ENCODE measurements at places on chromosomes 11 and 22.
A peak's percentile ranks its signal among the peaks of the same experiment; 100 is the strongest.

DNA sequence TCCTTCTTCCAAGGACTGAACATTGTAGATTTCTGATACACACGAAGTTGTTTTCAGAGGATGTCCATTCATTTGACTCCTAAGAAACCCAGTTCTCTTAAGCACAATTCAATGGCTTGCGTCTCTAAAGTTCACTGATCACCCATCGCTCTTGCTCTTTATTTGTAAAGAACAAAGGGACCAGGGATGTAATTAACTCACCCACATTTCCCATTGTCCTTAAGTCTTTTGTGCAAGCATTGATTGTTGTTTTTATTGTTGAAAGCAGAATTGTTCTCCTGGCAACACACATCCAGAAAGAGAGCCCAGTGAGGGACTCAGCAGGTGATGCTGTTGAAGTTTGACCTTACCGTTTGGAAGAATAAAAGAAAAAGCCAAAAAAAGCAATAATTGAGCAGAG, 59.2 kb downstream of the SPON1 start:
- no peak overlapping the region for H3K27ac ChIP-seq
- no peaks in the 10 kb centered on the region for H3K27me3 ChIP-seq
- no peak for DNase-seq
- H3K4me3 ChIP-seq: no peak overlapping the region
- H3K4me1 ChIP-seq: no peaks in the 10 kb centered on the region

DNA sequence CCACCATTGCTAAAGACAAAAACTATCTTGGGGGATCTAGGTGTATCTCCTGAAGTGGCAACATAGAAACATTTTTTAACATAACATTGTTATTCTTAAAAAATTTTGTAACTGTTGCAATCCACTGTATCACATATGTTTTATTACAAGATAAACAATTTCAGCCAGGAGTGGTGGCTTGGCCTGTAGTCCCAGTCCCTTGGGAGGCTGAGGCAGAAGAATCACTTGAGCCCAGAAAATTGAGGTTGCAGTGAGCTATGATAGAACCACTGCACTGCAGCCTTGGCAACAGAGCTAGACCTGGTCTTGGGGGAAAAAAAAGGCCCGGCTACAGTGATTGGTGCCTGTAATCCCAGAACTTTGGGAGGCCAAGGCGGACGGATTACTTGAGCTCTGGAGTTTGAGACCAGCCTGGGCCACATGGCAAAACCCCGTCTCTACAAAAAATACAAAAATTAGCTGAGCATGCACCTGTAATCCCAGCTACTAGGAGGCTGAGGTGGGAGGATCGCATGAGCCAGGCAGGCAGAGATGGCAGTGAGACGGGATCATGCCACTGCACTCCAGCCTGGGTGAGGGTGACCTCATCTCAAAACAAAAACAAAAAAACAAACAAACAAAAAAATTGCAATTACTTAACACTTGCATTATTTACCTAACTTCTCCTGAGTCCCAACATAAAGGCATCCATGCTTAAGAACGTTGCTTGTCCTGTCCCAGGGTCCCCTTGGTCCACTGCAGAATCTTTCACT, 1.5 kb upstream of the DEPDC5 start:
- no peaks in the 10 kb centered on the region for H3K36me3 ChIP-seq
- no peak for DNase-seq
- H3K4me3 ChIP-seq: no peak overlapping the region
- H3K27me3 ChIP-seq: no peaks in the 10 kb centered on the region

DNA sequence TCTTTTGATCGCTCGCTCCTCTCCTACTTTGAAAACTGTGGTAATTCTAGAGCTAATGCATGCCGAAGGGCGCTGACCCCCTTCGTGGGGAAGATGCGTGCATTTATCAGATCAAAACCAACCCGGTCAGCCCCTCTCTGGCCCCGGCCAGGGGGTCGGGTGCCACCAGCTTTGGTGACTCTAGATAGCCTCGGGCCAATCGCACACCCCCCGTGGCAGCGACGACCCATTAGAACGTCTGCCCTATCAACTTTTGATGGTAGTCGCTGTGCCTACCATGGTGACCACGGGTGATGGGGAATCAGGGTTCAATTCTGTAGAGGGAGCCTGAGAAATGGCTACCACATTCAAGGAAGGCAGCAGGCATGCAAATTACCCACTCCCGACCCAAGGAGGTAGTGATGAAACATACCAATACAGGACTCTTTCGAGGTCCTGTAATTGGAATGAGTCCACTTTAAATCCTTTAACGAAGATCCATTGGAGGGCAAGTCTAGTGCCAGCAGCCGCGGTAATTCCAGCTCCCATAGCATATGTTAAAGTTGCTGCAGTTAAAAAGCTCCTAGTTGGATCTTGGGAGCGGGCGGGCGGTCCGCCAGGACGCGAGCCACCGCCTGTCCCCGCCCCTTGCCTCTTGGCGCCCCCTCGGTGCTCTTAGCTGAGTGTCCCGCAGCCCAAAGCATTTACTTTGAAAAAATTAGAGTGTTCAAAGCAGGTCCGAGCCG, 3898.2 kb upstream of the OR11H1 start:
- no peaks in the 10 kb centered on the region for H3K27me3 ChIP-seq
- no peaks in the 10 kb centered on the region for H3K4me1 ChIP-seq
- DNase-seq: no peak
- H3K27ac ChIP-seq: no peak overlapping the region

DNA sequence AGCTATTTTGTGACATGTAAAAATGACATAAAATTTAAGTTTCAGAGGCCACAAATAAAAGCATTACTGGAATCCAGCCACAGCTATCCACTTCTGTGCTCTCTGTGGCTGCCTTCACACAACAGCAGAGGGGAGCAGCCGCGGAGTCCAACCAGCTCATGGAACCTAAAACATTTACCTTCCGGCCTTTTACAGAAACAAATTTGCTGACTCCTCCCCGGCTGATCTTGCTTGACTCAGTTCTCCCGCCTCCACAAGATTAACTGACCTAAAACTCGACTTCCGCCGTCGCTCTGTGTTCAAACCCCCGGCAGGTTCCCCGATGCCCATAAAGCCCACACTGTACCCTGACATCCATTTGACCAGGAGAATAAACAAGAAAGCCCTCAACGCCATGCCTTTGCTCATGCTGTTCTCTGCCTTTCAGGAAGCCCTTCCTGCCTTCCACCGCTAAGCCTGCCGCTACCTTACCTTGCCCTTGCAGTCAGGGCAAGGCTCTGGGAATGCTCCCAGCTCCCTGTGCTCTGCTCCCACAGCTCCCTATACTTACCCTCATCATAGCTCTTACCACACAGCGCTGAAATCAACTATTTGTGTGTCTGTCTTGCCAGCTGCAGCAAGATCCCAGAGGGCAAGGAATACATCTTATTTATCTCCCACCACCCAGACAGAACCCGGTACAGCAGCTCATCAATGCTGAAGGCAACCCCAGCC, 35.4 kb downstream of the MICAL3 start:
- H3K4me3 ChIP-seq: no peak overlapping the region
- DNase-seq: no peak
- H3K27ac ChIP-seq: no peak overlapping the region
- no peaks in the 10 kb centered on the region for H3K36me3 ChIP-seq

- H3K27ac ChIP-seq: no peak overlapping the region
- DNase-seq: no peak
- H3K4me1 ChIP-seq: no peaks in the 10 kb centered on the region
These were observed 202.1 kb upstream of the ARHGAP42 start for GRCh38 chr11:100484948-100485347.

GRCh38 chr11:74112877-74113276, 57.9 kb downstream of the C2CD3 start:
- H3K4me1 ChIP-seq: no peaks in the 10 kb centered on the region
- H3K27ac ChIP-seq: no peak overlapping the region
- no peak for DNase-seq
- H3K4me3 ChIP-seq: no peak overlapping the region

GRCh38 chr22:41568811-41569210, 8.0 kb downstream of the CSDC2 start:
- no peaks in the 10 kb centered on the region for H3K27me3 ChIP-seq
- DNase-seq: no peak
- H3K27ac ChIP-seq: no peak overlapping the region

DNA sequence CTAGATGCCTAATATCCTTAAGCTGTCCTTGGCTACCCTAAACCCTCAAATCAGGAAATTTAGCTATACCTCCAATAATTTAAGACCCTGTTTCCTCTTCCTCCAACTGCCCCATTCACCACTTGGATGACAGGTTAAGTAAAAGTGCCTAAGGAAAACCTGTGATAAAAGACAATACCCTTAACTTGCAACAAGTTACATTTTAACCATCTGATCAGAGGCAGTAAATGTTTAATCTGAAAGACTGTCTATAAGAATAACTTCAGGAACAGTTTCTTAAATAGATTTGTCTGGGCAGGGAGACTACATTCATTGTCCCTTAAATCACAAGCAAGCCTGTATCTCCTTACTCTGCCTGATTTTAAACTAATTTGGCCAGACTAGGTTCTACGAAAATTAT, 129.1 kb downstream of the APOL5 start:
- H3K36me3 ChIP-seq: no peaks in the 10 kb centered on the region
- no peaks in the 10 kb centered on the region for H3K4me1 ChIP-seq
- DNase-seq: no peak
- H3K4me3 ChIP-seq: no peak overlapping the region
- H3K27me3 ChIP-seq: no peaks in the 10 kb centered on the region
- no peak overlapping the region for H3K27ac ChIP-seq

- H3K36me3 ChIP-seq: no peaks in the 10 kb centered on the region
- DNase-seq: peak; percentile 6
- peak within 1 kb of the TSS; percentile 35 for H3K4me3 ChIP-seq
- H3K27me3 ChIP-seq: no peaks in the 10 kb centered on the region
- H3K4me1 ChIP-seq: no peaks in the 10 kb centered on the region
These were observed at the start of gene CNTN5 for GRCh38 chr11:99020352-99021225. CNTN5 (plus strand) TSS chr11:99020949.

DNA sequence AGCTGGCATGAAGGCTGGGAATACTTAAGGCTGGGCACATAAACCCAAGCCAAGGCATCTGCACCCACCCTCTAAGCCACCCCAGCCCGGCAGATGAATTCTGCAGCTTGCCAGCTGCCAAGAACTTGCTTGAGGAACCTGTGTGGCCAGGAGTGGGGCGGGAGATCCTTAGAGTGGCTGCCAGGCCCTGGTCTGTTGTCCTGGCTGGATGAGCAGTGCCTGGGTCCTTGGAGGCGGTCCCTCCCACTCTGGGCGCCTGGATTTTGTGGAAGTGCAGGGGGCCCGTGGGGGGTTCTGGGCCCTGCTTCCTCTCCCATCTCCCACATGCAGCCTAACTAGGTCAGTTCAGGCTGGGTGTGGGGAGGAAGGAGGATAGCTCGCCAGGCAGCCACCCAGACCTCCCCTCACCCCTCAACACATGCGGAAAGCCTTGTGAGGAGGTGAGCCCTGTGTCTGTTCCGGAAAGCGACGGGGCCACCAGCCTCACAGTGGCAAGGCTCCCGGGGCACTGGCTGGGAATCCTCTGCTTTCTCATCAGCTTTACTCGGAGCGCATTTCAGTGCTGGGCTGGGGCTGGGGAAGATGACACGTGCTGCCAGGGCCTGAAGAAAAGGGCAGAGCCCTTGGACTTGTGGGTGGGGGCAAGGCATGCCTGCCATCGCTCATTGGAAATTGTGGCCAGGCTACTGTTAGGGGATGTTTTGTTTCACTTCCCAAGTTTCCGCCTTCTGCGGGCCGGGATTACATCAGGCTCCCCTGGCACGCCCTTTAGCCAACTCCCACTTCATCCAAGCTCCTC, 8.4 kb downstream of the DAGLA start:
- peak overlapping the region; percentile 2 for H3K27ac ChIP-seq
- H3K4me3 ChIP-seq: no peak overlapping the region
- DNase-seq: peak; percentile 41

- no peaks in the 10 kb centered on the region for H3K27me3 ChIP-seq
- no peak for DNase-seq
- H3K36me3 ChIP-seq: no peaks in the 10 kb centered on the region
These were observed 216.2 kb upstream of the ARHGAP20 start for GRCh38 chr11:110928391-110928790.

- DNase-seq: no peak
- H3K27me3 ChIP-seq: no peaks in the 10 kb centered on the region
- no peak overlapping the region for H3K4me3 ChIP-seq
- H3K36me3 ChIP-seq: no peaks in the 10 kb centered on the region
- no peaks in the 10 kb centered on the region for H3K4me1 ChIP-seq
These were observed 47.6 kb upstream of the OLFML1 start for GRCh38 chr11:7437696-7438095.

- H3K27ac ChIP-seq: no peak overlapping the region
- no peaks in the 10 kb centered on the region for H3K4me1 ChIP-seq
- no peak overlapping the region for H3K4me3 ChIP-seq
- no peaks in the 10 kb centered on the region for H3K27me3 ChIP-seq
These were observed 870.2 kb downstream of the BRD1 start for GRCh38 chr22:48957311-48957986.

GRCh38 chr11:75196426-75196825, 44.1 kb upstream of the TPBGL start:
- H3K27ac ChIP-seq: peak overlapping the region; percentile 29
- no peak overlapping the region for H3K4me3 ChIP-seq
- H3K4me1 ChIP-seq: peaks cover 11% of the 10 kb centered on the region
- no peaks in the 10 kb centered on the region for H3K36me3 ChIP-seq

DNA sequence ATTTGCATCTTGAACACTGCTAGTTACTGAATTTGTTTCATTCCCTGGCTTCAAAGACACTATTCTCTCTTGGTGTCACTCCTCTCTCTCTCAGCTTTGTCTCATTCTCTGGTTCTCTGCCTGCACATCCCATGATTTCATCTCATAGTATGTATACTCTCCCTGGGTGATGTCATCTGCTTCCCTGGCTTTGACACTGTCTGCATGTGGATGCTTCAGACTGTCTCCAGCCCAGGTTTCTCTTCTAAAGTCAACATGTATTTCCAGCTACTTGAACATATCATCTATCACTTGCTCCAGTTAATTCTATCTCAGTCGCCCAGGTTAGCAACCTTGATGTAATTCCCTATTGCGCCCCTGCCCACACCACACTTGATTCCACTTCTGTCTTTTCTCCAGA, 9.3 kb upstream of the ACAT1 start:
- no peak overlapping the region for H3K4me3 ChIP-seq
- no peaks in the 10 kb centered on the region for H3K4me1 ChIP-seq
- H3K27me3 ChIP-seq: no peaks in the 10 kb centered on the region
- no peaks in the 10 kb centered on the region for H3K36me3 ChIP-seq
- DNase-seq: no peak

- no peaks in the 10 kb centered on the region for H3K4me1 ChIP-seq
- no peak for DNase-seq
- H3K4me3 ChIP-seq: no peak overlapping the region
- no peak overlapping the region for H3K27ac ChIP-seq
- no peaks in the 10 kb centered on the region for H3K36me3 ChIP-seq
These were observed 171.5 kb downstream of the LDLRAD3 start for GRCh38 chr11:36115378-36115801.

- H3K4me3 ChIP-seq: no peak overlapping the region
- no peak overlapping the region for H3K27ac ChIP-seq
- no peaks in the 10 kb centered on the region for H3K27me3 ChIP-seq
- H3K36me3 ChIP-seq: no peaks in the 10 kb centered on the region
- no peak for DNase-seq
- no peaks in the 10 kb centered on the region for H3K4me1 ChIP-seq
These were observed 130.6 kb downstream of the ST3GAL4 start for GRCh38 chr11:126485986-126486635.

GRCh38 chr11:18313965-18314763, 7.8 kb downstream of the HPS5 start:
- no peaks in the 10 kb centered on the region for H3K4me1 ChIP-seq
- H3K27ac ChIP-seq: peak overlapping the region; percentile 66
- no peak for DNase-seq
- H3K36me3 ChIP-seq: peaks cover 24% of the 10 kb centered on the region
- H3K27me3 ChIP-seq: no peaks in the 10 kb centered on the region

- no peaks in the 10 kb centered on the region for H3K27me3 ChIP-seq
- no peaks in the 10 kb centered on the region for H3K36me3 ChIP-seq
- no peak for DNase-seq
- no peak overlapping the region for H3K27ac ChIP-seq
These were observed 28.2 kb downstream of the ARL14EP start for GRCh38 chr11:30351061-30351460.

- no peak for DNase-seq
- H3K27me3 ChIP-seq: no peaks in the 10 kb centered on the region
- peak overlapping the region; percentile 79 for H3K27ac ChIP-seq
These were observed 16.4 kb upstream of the SNX32 start for GRCh38 chr11:65817312-65817834.

All from tibial nerve (tissue), 4 donors.